ENCODE measurements at places on chromosomes 2 and 18.

- no peak for DNase-seq
Observed at GRCh38 chr2:48932667-48933066, 177.1 kb upstream of the LHCGR start.

- peak; percentile 11 for DNase-seq
Observed at GRCh38 chr2:111534910-111535352, 349.1 kb downstream of the ANAPC1 start.

- no peak for DNase-seq
Observed at GRCh38 chr2:219056896-219057708, 3.6 kb downstream of the IHH start.

DNA sequence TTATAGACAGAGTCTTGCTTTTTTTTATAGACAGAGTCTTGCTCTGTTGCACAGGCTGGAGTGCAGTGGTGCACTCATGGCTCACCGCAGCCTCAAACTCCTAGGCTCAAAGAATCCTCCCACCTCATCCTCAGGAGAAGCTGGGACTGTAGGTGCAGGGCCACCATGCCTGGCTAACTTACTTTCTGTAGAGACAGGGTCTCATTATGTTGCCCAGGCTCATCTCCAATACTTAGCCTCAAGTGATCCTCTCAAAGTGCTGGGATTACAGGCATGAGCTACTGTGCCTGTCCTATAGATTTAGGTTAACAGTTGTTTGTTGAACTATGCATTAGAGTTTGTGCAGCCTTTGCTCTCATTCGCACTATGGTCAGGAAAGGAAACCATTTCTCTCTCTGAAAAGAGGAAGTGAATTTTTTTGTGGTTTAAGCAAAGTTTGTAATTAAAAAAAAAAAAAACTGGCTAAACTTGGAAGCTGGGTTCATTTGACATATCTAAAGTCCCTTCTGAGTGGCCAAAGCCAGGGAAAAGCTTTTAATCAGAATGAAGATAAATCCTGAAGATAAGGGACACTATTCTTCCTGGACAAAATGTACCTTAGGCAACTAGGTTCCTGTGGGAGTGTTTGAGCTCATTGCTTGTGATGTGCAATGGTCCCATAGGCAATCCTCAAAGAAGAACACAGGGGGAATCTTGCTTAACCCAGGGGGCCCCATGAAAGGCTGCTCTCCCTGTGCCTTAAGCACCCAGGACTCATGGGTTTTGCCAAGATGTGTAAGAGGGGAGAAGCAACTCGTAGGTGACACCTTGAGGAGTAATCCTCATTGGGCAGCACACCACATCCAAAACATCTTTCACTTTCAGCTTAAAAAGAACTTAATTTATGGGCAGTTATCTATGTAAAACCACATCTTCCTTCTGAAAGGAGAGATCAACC is 201.7 kb downstream of the MREG start:
- no peak for DNase-seq

GRCh38 chr2:201807452-201807999 is 1.2 kb downstream of the CDK15 start:
- DNase-seq, result peak; percentile 24

GRCh38 chr2:239431536-239431935 is 30.7 kb upstream of the HDAC4 start:
- no peak for DNase-seq

DNA sequence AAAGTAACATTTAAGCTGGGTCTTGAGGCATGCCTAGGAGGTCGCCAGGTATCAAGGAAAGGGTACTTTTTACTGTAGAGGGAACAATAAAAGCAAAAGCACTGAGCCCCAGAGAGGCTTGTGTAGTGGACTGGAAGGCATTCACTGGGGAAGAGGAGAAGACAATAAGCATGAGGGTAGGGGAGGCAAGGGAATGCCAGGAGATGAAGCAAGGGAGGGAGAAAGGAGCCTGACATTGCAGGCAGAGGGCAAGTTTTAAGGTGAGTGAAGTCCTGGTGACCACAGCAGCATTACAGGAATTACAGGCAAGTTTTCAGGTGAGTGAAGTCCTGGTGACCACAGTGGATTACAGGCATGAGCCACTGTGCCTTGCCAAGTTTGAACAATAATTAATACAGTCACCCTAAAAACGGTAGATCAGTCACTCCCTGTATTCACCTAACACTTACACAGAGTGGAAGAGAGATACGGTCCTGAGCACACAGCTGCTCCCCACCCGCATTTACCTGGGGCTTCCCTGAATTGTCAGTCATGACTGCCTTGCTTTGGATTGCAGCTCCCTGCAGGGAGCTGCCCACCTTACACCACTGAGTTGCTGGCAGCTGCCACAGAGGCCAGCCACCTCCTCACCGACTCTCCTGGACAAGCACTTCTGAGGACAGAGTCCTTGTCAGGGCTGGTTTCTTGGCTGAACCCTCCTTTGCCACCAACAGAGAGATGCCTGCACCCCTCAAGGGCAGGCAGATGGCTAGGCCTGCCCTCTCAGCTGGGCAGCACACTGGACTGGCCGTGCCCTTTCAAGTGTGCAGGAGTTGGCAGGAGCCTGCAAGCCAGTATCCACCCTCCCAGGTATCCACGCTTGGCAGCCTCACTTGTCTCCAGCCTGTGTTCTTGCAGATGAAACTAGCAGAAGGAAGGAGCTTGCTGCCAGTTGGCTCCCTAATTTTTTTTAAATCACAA is 153.2 kb upstream of the MSH6 start:
- no peak for DNase-seq

GRCh38 chr18:38575023-38575422 is 1009.4 kb upstream of the CELF4 start:
- DNase-seq, result no peak

DNA sequence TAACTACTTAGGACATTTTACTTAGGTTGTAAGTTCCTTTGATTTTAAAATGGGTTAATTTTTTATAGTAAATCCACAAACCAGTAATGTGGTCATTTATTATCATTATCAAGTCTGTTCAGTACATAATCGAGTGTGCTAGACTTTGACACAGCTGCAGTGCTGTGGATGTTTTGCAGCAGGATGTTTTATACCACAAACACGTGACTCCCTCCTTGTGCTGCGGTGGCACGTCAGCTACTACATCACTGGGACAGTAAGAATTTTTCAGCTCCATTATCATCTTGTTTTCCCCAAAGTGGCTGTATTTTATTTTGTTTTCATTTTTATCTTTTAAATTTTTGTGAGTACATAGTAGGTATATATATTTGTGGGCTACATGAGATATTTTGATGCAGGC is 70.0 kb downstream of the ATP9B start:
- DNase-seq, result no peak

DNA sequence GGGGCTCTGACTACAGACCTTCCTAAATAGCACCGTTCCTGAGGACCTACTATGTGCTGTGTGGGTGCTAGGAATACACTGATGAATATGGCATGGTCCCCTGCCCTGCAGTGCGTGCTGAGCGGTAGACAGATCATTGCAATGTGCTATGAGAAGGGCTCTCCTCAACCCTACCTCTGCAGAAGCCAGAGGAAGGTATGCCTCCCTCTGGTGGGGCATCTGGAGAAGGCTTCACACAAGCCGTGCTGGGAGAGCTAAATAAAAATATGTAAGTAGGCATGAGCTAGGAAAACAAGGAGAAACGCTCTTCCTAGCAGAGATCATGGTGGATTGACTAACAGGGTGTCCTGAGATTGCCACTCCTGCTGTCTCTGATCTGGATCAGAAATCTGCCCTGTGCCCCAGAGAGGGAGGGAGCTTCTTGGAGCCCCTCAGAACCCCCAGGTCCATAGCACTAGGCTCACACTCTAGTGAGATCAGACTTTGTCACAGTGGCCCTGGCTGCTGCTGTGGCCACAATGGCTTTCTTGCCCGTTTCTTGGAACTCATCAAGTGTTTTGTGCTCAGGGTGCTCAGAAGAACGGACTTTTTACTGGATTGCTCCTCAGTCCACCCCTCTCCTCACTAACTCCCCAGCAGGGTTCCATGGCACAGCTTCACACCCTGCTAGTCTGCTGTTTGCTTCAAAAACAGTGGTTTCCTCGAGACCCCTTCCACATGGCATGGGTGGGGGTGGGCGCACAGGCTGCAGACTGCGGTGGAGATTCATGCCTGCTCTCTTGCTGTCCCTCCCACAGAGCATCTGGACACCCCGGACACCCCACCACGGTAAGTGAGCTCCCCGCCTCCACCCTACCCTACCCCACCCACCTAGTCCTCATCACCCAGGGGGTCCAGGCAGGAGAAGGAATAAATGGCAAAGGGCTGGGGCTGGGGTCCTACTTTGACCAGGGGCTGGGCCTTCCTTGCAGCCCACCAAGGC is 14.2 kb downstream of the SIGLEC15 start:
- DNase-seq, result peak; percentile 71

DNA sequence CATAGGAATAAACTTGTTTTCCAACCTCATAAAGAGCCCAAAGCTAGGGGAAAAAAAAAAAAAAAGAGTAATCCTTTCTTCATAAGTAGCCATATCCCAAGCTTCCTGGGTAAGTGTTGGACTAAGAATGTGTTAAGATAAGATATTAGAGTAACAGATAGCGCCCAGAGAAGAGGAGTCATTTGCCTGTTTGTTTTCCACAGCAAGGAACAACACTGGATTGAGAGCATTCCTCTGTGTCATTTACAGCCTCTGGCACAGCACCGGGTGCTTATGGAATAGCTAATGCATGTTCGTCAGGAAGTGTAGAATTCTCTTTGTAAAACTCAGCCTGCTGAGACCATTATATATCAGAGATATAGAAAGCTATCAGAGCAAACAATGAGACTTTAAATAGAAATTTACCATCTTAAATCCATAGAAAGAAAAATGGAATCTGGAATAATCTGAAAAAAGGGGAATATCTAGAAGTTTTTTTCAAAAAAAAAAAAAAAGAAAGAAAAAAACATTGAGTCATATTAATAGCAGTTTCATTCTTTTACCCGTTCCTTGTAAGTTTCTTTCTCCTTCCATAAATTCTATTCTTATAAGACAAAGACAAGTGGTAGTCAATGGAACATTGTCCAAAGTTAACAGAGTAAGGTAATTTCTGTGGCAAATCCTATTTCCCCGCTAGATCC is 37.6 kb downstream of the LRP2 start:
- no peak for DNase-seq

DNA sequence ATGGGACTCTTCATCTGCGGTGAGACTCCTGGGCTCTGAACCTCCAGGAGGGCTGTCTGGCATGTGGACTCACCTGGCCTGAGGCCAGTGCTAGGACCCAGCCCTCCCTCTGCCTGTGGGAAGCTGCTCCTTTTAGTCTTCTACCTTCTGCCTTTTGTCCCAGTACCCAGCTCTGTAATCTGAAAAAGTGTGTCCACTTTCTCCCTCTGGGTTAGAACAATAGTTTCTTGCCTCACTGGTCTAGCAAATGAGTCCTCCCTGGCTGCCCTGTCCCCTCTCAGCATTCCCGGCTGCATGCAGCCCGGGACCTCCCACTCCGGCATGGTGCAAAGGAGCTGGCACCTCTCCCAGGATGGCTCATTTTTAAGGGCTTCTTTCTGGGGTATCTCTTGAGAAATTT is 25.9 kb downstream of the GKN2 start:
- no peak for DNase-seq

- DNase-seq, result no peak
Observed at GRCh38 chr2:218517434-218518206, 50.5 kb downstream of the USP37 start.

- DNase-seq, result no peak
Observed at GRCh38 chr2:181673173-181673572, 7.1 kb downstream of the NEUROD1 start.

DNA sequence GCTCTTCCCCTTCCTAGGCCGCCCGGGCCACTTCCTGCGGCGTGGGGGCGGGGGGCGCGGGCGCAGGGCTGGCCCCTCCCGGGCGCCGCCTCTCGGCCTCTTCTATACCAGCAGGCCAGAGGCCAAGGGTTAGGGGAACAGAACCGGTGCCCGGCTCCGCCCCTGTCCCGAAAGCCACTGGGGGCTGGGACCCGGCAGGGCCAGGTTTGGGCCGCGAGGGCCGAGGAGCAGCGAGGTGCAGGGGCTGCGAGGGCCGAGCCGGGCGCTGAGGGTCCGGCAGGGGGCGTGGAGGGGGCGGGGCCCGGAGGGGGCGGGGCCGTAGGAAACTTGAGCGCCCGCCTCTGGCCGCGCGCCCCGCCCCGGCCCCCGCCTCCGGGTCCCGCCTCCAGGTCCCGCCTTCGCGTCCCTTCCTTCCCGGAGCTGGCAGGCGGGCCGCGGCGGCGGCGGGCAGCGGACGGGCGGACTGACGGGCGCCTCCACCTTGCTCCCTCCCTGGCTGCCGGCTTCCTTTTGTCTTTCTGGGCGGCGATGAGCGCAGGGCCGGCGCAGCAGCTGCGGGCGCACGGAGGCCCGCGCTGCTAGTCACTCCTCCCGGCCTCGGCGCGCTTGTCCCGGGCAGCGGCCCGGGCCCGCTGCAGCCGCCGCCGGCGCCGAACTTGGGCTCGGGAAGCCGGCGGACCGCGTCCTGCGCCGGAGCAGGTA is at the start of gene HPCAL1:
HPCAL1 (plus strand) TSS at position 426 of the 702 bp plus-strand sequence. CDS start 116,854 bp downstream, outside the sequence.
- peak; percentile 97 for DNase-seq

GRCh38 chr2:110812726-110813645 is 80.6 kb downstream of the ACOXL start:
- no peak for DNase-seq

DNA sequence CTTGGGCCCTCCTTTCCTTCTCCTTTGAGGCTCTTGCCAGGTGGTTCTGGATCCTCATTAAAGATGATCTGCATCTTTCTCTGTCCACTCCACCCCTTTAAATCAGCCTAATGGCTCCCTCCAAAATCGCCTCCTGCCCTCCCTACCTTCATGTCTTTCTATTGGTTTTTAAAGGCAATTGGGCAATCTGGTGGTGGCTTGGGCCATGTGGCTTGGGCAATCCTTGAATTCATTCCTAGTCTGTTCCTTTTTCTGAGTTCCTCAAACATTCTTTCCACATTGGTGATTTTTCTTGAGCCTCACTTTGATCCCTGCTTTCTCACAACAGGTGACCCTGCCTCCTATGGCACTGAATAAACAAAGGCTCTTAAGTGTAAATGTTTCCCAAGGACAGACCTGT is 266.2 kb upstream of the REV1 start:
- no peak for DNase-seq

DNA sequence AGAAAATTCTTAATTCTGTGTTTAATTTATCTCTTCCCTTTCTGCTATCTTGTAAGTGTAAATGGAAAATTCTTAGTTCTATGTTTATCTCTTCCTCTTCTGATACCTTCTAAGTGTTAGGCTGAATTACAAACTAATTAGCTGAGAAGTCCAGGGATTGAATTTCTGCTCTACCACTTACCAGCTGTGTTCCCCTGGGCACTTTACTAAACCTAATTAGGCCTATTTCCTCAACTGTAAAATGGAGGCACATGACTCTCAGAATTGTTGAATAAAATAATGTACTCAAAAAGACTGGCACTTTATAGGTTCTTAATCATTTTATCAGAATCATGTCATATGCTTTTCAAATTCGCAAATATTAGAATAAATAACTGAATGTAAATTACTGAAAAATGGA is 146.3 kb downstream of the MAP2 start:
- no peak for DNase-seq
